ENCODE measurements at places on chromosomes 11 and 22.

GRCh38 chr11:70471254-70471653 is 72.9 kb downstream of the CTTN start:
- DNase-seq = no peak

DNA sequence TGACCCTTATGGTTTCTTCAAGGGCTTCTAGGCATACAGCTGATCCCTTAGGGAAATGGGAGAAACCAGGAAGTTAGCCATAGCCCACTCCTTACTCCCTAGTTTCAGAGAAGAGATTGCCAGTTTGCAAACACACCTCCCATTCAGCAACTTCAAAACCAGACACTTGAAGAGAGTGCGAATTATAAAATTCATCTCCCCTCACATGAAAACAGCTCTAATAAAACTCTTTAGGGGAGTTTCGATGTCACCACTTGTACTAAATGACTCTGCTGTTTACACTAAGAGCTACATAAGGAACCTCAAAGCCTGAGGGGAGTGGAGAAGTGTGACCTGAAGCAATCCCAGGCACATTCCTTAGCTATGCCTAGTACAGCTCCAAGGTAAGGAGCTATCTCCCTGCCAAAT is 8.3 kb downstream of the LGR4 start:
- no peak for DNase-seq

DNA sequence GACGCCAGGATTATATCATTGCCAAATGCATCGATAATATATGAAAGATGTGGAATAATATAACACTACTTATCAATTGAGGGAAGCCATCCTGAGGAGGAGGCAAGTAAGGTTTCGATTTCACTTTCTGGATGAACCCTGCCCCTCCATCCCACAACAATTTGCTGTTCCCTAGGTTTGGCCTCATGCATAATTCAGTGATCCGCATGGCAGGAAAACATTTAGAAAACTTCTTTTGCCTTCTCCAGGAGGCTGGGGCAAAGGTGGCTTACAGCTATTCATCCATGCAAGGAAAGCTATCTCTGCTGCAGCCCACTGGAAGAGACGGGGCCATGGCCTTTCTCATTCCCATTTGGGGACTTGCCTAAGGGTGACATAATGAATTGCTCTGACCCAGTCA is 489.4 kb upstream of the CADM1 start:
- no peak for DNase-seq

DNA sequence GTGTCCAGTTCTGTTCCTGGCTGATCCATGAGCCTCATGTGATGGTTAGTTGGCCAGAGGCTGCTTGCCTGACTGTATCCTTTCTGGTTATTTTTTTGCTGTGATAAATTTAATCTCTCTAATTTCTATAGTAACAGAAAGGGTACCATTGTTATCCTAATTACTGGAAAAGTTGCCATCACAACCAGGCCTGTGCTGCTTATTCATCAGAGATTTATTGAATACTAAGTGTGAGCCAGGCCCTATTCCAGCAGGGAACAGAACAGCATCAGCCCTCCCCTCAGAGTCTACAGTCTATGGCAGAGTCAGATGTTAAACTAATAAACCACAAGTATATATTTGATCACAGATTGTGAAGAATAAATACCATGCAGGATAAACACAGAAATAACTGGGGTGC is 86.8 kb downstream of the DEPDC5 start:
- DNase-seq = no peak

GRCh38 chr11:117110294-117110950 is 12.2 kb upstream of the SIK3 start:
- no peak for DNase-seq

GRCh38 chr11:10307400-10308200 is 2.7 kb downstream of the ADM start:
- DNase-seq = peak; percentile 77

DNA sequence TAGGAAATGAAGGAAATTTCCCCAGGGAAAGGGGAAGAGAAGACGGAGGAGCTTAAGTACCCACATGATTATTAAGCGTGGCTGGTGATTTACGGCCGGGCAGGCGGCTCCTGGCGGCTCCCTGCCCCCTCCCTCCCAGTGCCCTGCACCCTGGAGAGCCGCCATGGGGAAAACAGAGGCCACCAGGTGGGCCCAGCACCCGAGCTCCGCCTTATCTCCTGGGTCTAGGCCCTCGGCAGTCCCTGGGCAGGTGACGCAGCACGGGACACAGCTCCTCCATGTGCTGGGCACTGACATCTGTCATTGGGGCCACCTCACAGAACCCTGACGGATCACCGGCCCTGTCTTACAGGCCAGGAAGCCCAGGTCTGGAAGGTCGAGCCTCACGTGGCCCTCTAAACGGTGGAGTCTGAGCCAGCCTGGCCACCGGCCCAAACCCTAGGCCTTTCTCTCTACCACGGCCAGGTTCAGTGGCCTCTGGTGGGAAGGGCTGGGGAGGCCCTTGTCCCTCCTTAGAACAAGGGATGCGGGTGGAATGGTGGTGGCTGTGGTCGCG is 60.2 kb upstream of the PPARA start:
- DNase-seq = no peak

GRCh38 chr11:40417627-40418026 is 1041.8 kb downstream of the LRRC4C start:
- DNase-seq = no peak

DNA sequence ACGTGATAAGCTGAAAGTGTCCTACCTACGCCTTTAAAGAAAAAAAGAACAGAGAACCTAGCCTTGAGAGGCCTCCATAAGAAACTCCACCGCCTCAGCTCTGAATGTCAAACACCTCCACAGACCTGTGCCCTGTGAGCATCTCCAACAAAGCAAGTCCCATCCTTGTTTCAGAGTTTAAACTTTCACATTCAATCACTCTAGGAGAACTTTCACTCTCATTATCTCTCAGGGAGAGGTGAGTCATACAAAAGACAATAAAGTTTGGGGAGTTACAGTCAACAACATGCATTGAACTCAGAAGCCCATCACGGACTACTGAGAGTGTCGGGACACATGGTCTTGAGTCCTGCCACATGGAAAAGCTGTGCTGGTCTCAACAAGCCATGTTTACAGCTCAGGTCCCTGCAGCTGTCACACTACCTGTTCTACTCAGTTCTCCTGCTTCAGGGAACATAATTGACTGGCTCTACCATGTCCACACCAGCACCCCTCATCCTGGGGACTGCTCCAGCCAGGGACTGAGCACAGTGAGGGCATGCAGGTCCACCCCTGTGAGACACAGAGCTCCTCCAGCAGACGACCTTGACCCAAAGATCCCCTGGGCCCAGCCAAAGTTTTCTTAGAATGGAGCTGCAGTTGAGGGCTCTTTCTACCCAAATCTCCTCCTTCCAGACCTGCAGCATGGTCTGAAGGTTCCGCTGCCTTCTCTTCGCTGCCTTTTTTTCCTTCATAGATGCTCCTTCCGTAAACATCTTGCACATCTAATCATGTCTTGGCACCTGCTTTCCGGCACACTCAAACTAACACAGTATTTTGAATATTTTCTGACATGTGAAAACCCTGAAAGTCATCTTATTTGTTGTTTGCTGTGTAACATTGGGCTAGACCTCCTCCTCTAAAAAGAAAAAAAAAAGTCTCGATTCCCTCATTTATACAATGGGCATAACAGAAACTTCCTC is 114.9 kb downstream of the ETS1 start:
- no peak for DNase-seq

All from COR-L47 (cell line).